ENCODE measurements at places on chromosomes 5 and 9.
A peak's percentile ranks its signal among the peaks of the same experiment; 100 is the strongest.

GRCh38 chr9:131402738-131403492 is 9.0 kb downstream of the PRRC2B start:
- peak; percentile 42 for DNase-seq
- H3K27ac ChIP-seq, result peak overlapping the region; percentile 94
- H3K4me3 ChIP-seq, result peak overlapping the region; percentile 77
- H3K36me3 ChIP-seq, result no peaks in the 10 kb centered on the region
- peaks cover 5% of the 10 kb centered on the region for H3K27me3 ChIP-seq

- H3K4me3 ChIP-seq, result no peak overlapping the region
- peak overlapping the region; percentile 41 for H3K27ac ChIP-seq
- peaks cover 44% of the 10 kb centered on the region for H3K4me1 ChIP-seq
- no peak for DNase-seq
- no peaks in the 10 kb centered on the region for H3K36me3 ChIP-seq
Observed at GRCh38 chr9:136789523-136789937, 1.6 kb upstream of the TMEM141 start.

GRCh38 chr5:58460732-58461286 is 923 bp upstream of the PLK2 start:
- H3K4me3 ChIP-seq, result peak overlapping the region; percentile 7
- H3K27me3 ChIP-seq, result peaks cover 5% of the 10 kb centered on the region
- no peaks in the 10 kb centered on the region for H3K36me3 ChIP-seq
- no peak overlapping the region for H3K27ac ChIP-seq

DNA sequence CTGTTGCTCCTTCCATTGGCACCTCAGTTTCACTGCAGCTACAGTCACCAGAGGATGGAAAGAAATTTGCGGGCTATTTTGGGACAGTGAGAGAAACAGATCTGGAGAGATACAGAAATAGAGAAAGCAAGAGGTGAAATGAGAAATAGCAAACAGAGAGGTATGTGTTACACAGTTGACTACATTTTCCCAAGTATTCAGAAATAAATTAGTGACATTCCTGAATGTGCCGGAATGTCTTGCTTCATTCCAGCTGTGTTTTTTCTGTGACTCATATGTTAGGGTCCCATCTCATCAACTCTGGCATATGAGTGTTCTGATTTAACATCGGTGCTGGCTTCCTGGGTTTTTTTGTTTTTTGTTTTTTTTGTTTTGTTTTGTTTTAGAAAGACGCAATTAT is 63.8 kb upstream of the ZNF462 start:
- DNase-seq, result no peak
- no peak overlapping the region for H3K27ac ChIP-seq
- no peak overlapping the region for H3K4me3 ChIP-seq
- no peaks in the 10 kb centered on the region for H3K4me1 ChIP-seq
- H3K36me3 ChIP-seq, result no peaks in the 10 kb centered on the region

Measured in glutamatergic neuron (in vitro differentiated cells).